ENCODE measurements at places on chromosomes 12 and 14.

DNA sequence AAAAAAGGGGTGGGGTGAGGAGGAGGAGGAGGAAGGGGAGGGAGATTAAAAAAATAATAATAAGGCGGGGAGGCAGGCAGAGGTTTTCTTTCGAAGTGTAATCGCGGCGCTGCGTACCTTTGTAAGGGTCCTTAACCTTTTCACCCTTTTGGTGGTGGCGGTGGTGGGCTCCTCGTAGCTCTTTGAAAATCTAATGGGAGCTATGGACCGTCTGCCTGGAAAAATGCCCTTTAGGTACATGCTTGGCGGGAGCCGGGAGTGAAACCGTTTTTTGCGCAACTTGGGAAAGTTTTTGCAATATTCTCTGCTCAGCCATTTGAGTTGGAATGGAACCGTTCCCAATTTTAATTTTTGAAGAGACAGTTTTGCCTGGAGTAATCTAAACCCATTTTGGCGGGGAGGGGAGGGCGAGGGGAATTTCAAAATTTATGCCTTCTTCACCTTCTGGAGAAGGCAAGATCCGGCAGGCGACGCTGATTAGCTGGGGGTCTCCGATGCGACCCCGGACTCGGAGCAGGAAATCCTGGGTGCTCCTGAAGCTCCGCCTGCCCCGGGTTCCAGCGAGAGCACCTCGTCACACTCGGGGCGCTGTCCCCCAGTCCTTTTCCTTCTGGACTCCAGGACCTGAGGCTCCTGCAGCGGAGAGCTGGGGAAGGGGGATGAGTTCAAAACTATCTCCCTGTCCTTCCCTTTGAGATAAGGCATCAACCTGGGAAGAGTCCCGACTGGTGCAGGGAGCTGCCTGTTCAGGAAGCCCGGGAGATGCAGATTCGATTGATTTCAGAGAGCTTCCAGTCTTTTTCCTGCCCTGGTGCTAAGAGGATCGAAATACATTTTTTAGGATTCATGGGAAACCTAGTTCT is 74.6 kb upstream of the TBX5 start:
- DNase-seq: no peak

- no peak for DNase-seq
Measured at GRCh38 chr14:23444314-23444713, 8.9 kb upstream of the MYH7 start.

DNA sequence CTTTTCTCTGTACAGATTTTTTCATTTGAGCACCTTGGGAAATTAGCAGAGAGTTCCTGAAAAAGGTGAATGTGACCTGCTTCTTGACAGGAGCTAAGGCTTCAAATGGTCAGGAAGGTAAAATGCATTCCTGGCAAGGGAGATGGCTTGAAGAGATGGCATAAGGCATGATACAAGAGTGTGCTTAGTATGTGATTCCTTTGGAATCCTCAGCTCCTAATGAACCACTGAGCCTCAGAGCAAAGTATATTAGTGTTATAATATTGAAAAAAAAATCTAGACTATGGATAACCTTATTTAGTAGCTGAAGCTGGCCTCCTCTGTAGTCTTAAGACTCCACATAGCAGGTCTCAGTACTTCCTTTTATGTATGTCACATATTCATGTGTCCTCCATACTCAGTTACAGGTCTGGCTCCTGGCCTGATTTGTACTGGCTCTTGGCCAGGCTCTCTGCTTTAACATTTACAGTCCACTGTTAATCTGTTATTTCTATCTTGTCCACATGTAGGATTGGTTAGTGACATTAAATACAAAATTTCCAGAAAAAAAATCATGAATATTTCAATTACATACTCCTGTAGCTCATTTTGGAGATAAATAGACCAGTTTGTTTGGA is 17.9 kb downstream of the TOGARAM1 start:
- no peak for DNase-seq

GRCh38 chr12:68352067-68352466 is 19.9 kb upstream of the MDM1 start:
- peak; percentile 52 for DNase-seq

DNA sequence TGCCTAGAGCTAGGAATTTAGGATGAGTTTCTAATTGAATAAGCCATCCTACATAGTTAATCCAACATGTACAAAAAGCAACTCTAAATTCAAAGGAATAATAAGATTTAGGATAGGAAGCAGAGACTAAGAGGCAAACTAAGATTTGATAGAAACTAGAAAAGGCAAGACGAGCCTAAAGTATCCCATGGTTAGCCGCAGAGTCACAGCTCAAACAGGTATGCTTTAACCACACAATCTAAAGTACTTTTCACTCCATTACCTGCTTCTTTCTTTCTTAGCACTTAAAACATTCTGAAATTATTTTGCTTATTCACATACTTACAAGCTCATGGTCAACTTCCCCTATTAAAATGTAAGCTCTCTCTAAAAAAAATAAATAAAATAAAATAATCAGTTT is 51.8 kb downstream of the OTOGL start:
- no peak for DNase-seq

DNA sequence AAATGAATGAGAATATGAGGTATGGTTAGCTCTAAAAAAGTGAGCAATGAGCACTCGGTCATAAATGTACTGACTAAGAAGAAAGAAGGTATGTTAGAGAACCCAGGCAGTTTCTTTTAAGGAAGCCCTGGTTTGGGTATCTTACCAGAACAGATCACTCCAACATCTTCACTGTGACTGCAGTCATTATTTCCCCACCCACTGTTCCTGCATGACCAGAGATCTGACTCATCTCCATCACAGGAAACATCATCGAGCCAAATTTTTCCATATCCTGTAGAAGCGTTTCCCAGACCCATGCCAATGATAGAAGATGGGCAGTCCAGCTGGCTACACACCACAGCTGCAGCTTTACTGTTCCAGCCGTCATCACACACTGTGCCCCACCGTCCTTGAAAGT is 48.0 kb downstream of the CD163L1 start:
- peak; percentile 10 for DNase-seq

Data from bronchial epithelial cell (primary cell).